ENCODE measurements at places on chromosomes 6 and 20.

DNA sequence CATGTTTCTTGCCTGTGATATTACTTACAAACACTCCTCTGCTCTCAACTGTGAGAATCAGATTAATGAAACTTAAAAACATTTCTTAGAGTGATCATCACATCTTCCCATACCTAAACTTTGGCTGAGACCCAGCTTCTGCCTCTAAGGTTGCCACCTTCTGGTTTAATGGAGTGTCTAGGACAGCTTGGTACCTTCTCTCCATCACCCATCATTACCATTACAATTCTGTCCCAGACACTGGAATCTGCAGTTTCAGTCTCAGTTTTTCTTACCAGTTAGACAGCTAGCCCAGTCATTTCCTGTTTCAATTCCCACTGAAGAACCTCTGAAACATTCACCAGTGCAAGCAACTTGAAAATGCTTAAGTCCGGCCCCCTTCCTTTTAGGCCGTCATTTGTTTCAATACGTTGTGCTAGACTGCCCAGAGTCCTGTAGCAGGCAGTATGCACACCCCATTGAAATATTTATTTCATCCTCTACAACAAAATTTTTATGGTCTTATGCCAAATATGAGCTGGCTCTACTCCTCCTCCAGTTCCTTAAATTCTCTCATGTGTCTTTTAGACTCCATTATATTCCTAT lies 107.0 kb upstream of the FOXO3 start:
- DNase-seq = no peak

DNA sequence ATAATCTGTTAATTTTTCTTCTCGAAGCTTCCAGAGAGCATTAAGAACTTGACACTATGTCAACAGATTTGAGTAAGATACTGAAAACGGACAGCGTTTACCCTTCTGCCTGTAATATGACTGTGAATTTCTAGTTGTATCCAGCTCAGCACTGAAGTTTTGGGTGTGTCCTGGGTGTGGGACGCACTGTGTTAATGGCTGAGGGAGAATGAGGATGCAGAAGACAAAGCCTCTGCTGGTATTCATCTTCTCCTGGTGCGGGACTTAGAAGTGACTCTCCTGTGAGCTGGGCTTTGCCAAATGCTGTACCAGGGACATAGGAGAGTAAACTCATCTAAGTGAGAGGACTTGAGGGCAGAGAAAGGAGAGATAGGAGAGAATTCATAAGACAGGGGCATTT lies 90.3 kb upstream of the CLDN20 start:
- DNase-seq = no peak

DNA sequence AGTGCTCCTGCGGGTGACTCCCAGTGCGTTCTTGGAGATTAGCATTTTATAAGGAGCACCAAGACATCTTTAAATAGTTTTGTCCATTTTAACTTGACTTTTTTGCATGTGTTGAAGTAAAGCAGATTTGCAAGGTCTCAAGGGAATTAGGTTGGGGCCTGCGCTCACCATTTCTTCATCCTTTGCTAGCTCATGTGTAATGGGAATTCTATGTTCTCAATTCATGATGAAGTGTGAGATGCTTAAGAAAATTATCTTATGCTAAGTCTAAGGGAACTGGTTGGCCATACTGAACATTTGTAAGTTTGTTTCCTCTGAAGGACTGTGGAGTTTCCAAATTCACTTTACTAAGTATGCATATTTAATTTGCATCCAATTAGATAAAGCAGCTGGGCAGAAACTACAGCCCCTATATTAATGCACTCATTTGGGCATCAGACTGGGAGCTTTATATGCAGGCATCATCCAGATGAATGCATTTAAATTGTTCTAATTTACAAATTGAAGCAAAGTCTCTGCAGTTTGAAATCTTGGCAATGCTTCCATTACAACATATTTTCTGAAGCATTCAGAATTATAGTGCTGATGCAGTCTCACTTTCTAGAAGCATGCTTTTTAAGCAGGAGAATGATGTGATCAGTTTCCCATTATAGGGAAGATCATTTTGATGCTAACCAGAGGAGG lies 108.3 kb upstream of the AKAP12 start:
- no peak for DNase-seq

DNA sequence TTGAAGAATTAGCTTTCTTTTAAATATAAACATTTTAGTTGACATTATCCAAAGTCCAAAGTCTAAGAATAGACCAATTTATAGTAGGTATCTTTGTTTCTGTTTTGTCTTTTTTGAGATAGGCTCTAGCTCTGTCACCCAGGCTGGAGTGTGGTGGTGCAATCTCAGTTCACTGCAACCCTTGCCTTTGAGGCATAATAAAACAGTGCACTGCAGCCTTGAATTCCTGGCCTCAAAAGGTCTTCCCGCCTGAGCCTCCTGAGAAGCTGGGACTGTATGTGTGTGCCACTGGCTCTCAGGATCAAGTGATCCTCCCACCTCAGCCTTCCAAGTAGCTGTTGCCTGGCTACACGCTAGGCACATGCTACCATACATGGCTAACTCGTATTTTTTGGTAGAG lies 135.4 kb downstream of the REV3L start:
- no peak for DNase-seq

- DNase-seq = no peak
These were observed 42.0 kb upstream of the SLC9A8 start for GRCh38 chr20:49770634-49771033.
